ENCODE measurements at places on chromosomes 11 and 22.

DNA sequence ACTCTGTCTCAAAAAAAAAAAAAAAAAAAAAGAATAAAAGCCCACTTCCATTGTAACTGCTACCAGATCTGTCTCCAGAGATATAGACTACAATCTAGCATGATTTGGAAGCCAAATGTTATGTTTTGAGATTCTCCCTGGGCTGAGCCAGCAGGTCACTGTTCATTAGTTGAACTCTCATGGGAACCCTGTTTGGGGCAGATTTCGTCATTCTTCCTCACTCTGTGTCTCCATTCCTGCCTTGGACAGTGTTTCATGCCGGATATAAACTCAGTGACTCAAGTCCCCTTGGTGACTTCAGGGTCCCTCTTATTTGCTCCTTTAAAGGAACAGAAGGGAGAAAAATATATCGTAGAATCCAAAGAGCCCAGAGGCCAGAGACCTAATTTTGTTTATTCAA, 378.1 kb downstream of the LARGE1 start:
- DNase-seq: no peak

- no peak for DNase-seq
Observed at GRCh38 chr11:111426617-111427016, 47.5 kb upstream of the POU2AF1 start.

DNA sequence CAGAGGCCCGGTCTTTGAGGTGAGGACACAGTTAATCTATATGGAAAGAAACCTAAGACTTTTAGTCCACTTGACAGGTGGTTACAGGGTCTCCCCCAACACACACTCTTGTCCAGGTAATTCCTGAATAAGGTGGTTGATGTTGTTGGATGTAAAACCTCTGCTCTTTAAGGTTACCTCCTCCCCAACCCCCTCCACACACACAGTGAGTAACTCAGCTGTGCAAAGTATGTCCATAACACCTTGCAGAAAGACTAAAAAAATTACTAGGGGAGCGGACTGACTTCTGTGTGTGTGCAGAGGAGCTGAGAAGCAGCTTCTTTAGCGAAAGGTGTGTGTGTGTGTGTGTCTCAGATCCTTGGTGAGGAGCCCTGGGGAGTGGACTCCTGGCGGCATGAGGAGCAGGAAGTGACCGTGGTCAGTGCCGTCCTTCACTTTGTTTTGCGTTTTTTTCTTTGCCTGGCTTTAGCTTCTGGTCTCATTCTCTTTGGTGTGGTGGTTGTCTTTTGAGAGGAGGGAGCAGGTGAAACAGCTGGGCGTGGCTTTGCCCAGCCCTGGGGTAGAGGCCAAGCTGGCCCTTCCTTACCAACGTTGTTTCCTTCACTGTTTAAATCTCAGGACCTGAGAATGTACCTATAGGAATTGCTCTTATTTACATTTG, 1.7 kb downstream of the ZBED4 start:
- no peak for DNase-seq

GRCh38 chr11:46315033-46315738, 32.1 kb upstream of the DGKZ start:
- peak; percentile 84 for DNase-seq

All from GM10248 (cell line).